ENCODE measurements at places on chromosomes 7 and 10.

DNA sequence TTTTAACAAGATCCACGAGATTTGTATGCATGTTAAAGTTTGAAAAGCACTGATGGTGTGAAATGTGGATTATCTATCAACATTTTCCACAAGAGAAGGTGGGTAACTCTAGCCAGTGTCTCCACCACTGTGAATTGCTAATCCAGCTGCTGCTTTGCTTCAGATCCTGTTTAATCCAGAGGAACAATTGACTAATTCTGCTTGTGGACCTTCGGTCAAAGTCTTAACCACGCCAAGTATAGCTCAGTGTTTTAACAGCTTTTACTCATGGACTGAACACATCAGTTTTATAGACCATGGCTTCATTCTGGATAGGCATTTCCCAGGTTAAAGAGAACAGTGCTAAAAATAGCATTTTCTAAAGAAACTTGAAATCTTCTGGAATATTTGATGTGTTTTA, 23.5 kb downstream of the ADK start:
- no peak for DNase-seq

DNA sequence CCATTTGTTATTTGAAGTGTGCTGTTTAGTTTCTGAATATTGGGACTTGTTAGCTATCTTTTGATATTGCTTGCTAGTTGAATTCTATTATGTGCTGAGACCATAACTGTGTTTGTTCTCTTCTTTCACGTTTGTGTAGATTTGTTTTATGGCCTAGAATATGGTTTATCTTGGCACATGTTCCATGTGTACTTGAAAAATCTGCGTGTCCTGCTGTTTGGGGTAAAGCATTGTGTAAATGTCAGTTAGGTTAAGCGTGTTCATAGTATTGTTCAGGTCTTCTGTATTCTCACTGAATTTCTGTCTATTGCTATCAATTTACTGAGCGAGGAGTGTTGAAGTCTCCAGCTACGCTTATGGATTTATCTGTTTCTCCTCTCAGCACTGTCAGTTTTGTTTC, 19.4 kb downstream of the MMP21 start:
- no peak for DNase-seq

DNA sequence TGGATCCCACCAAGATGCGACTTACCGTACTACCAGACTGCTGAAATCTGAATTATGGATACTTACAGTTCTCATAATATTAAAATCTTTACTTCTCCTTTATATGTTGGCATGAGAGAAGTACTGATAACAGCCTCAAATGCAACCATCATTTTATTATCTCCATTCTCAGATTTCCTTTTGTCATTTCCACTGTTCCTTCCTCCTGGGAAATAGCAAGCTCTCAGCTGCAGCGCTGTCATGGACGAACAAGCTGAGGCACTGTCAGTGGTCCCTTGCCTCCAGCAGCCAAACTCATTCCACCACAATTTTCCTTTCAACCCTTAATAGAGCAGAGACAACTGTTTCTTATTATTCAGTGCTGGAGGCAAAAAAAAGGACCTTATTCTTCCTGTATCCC, 478.4 kb downstream of the ARL4A start:
- no peak for DNase-seq

GRCh38 chr7:4030346-4030950, 651.6 kb upstream of the FOXK1 start:
- DNase-seq: no peak

DNA sequence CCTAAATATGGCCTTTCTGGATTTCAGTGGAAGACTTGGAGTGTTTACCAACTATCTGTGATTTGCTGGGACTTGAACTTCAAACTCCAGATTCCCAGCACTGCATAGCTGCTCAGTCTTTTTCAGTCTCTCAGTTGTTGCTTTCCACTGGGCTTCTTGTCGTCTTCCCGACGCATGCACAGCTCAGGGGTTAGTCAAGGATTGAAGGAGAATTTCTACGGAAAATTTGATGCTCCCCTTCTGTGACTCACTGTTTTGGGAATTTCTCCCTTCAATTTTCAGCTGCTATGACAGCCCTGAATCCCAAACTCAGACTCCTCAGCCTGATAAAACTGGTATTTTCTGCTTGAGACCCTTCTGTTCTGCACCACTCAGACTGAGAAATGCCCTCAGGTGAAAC, 91.7 kb downstream of the CYP26A1 start:
- DNase-seq: no peak

DNA sequence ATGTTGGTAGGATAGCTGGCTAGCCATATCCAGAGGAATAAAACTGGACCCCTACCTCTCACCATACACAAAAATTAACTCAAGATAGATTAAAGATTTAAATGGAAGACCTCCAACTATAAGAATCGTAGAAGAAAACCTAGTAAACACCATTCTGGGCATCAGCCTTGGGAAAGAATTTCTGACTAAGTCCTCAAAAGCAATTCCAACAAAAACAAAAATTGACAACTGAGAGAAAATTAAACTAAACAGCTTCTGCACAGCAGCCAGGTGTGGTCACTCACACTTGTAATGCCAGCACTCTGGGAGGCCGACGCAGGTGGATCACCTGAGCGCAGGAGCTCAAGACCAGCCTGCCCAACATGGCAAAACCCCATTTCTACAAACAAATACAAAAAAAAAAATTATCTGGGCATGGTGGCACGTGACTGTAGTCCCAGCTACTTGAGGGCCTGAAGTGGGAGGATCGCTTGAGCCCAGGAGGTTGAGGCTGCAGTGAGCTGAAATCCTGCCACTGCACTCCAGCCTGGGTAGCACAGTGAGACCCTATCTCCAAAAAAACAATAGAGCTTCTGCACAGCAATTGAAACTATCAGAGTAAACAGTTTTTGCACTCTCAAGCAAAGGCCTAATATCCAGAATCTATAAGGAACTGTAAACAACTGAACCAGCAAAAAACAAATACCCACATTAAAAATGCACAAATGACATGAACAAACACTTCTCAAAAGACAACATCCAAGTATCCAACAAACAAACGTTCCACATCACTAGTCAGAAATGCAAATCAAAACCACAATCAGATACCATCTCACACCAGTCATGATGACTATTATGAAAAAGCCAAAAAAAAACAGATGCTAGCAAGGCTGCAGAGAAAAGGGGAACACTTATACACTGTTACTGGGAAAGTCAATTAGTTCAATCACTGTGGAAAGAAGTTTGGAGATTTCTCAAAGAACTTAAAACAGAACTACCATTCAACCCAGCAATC, 4.8 kb downstream of the CRPPA start:
- peak; percentile 33 for DNase-seq

DNA sequence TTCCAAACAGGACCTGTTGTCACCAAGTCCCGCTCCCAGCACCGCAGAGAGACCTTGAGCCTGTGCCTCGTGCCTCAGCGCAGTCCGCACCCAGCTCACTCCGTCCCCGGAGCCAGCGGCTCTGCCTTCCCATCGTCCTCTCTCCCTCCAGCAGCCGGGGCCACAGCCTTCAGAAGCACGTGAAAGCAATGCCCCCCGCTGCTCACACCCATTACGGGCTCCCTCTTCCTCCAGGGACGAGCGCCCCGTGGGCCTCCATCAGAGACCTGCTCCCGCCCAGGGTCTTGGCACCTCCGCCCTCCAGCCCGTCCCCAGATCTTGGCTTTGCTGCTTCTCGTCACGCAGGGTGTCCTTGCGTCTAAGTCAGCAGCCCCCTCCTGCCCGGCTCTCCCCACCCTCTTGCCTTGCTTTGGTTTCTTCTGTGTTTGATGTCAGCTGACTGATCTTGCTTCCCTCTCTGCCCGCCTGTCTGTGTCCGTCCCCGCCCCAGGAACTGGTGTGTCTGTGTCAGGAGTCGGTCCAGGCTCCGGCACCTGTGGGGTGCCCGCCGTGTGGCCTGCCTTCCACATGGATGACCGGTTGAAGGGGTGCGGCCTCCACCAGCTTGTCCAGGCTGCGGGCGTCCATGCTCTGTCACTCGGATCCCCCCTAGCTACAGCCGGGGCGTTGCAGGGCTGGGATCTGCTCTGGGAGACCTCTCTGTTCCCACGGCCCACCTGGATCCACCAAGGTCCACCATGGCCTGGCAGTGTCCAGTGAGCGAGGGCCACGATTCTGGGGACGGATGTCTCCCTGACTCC, 61.9 kb downstream of the FOXL3 start:
- DNase-seq: no peak

DNA sequence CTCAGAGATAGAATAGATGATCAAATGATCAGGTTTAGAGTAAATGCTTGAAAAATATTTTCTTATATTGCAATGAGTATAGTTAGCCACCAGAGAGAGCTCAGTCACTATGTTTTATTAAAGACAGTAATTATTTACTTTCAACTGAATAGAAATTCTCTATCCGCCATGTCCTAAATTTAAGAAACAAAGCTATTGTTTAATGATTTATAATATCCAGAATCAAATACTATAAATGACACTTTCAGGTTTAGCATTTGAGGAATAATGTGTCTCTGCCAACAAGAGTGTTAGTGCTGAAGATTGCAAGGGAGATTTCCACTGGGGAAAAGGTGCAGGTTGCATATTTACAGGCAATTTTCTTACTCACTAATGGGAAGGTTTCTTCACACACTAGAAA, 184.7 kb downstream of the DGKB start:
- DNase-seq: peak; percentile 45

GRCh38 chr10:80500572-80501380, 36.9 kb upstream of the SH2D4B start:
- no peak for DNase-seq

DNA sequence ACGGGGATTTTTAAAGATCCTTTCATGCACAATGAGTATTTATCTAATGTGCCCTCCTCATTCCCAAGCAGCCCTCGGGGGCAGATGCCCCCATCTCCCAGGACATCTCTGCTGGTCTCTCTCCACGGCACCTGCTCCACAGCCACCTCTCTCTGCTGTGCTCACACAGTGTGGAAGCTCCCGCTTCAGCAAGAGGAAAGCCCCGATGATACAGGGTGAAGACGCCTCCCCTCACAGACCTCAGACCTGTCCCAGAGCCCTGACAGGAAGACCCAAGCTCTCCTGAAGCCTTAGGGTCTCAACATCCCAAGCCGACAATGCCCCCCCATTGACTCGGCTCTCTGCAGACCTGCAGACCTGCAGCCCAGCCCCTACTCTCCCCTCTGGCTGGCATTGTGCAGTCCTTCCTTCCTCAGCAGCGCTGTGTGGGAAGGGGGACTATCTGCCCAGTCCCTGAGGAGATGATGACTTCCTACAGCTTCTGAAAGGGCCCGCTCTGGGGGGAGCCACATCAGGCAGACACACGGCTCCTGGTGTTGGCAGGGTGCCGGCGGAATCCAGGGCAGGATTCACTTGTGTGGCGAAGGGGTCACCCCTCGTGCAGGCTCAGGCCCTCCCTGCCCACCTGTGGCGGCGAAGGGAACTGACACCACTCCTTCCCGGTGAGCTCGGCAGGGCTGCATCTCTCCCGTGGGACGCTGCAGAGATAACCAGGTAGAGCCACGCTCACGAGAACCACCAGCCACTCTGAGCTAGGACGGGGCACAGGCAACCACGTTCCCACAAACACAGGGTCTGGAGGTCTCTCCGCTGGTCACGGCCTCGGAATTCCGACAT, 61.8 kb downstream of the PTPRN2 start:
- DNase-seq: no peak
